ENCODE measurements at places on chromosomes 13 and 19.

GRCh38 chr19:31318790-31319425, 30.3 kb downstream of the TSHZ3 start:
- no peak for DNase-seq

DNA sequence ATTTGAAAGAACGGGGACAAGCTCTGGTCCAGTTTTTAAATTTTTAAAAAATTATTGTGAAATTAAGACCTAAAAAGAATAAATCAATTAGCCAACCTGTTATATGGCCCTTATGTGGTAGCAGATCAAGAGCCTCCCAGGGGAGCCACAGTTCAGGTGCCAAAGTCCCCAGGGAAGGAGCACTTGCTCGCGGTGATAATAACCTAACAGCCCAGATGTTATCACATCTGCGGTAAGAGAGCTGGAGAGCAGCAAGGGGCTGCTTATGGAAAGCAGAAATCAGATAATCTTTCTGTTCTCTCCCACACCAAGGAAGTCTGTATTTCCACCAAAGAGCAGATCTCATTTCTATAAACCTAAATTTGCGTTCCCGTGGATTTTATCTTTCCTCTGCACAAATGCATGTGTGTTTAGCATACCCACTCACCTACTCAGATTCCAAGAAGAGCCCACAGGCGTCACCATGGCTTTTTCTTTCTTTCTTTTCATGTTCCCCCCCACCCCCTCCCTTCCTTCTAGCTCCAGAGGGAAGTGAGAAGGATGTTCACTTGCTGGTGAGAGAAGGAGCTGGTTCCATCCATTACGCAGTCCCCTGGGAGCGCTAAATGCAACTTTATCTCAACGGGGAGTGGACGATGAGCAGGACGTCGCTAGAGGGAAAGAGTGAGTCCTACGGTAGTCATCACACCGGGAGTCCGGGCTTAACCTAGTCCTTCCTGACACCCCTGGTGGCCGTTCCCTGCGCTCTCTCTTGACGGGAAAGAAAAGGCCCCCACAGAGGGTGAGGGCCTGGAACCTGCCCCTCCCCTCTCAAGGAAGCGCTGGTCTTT, 1.6 kb upstream of the POU4F1 start:
- DNase-seq, result peak; percentile 55

- DNase-seq, result no peak
Observed at GRCh38 chr19:51789061-51789795, 5.7 kb upstream of the FPR3 start.

- peak; percentile 95 for DNase-seq
Observed at GRCh38 chr19:48933382-48933932, at the start of gene DHDH. DHDH (plus strand) TSS chr19:48933699; CDS start chr19:48933722, 23 bp downstream.

DNA sequence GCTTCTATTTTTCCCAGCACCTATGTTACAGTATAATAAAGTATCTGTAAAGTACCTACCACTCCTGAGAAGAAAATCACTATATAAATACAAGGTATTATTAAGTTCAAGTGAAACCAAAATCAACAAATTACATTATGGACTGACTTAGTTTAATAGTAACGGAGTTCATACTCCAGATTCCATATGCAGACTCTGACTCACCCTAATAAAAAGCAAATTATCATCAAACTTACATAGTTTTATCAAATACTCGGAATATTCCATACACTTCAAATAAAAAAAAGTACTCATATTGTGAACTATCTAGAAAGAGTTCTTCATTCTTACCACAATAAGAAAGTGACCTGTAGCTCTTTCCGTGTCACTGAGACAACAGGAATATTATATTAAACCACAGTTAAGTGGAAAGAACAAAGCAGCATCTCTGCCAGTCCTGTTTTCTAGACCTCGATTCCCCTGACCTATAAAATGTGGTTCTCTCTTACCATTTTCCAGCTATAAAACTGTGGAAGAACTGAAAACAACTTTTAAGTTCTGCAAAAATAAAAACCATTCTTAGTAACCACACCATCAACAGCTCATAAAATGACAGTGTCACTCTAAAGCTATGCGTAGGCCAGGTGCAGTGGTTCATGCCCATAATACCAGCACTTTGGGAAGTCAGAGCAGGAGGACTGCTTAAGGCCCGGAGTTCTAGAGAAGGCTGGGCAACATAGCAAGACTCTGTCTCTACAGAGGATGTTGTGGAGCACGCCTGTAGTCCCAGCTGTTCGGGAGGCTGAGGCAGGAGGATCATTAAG, 42.6 kb downstream of the USP12 start:
- no peak for DNase-seq

Data from kidney tubule cell (primary cell).